ENCODE measurements at places on chromosomes 7 and 10.

GRCh38 chr7:53209129-53209528 is 173.7 kb downstream of the POM121L12 start:
- no peak for DNase-seq

GRCh38 chr7:134630893-134631292 is 15.8 kb upstream of the BPGM start:
- DNase-seq = no peak

GRCh38 chr7:118152654-118153053 is 31.3 kb upstream of the LSM8 start:
- no peak for DNase-seq

- DNase-seq = no peak
These were observed 12.3 kb downstream of the RPA3 start for GRCh38 chr7:7706101-7706511.

DNA sequence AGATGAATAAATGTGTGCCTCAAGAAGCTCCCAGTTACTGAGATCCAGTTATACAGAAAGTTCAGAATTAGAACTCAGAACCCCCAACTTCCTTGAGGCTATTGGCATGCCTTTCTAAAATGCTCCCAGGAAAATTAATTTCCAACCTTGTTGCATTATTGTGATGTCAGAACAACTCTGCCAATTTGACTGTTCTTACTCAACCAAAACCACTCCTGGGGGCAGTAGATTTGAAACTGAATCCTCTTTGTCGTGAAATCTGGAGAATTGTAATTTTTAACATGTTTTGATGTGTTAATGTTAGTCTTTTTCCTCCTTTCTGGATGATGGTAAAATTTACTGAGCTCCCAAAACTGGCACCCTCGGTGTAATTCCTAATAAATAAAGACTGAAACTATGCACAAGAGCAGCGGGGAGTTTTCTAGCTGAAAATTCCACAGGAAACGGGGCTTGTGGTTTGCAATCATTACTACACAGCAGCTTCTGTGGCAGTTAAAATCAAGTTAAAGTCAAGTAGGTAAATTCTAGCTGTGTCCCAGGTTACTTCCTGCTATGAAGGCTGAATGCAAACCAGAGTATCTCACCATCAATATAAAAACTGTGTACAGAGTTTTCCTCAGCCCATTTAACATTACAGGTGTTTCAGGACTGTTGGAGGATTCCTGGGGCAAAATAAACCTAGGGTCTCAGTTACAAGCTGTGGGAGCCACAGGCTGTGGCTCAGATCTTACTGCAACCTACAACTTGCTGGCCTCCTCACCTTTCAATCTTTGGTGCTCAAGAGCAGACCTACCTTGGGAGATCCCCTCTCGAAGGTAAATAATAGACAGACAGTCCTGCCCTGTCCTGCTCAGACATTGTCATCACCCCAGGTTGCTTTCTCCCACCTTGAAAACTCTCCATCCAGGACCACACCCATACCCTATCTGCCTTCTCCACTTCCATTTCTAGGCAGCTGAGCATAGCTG is 156.3 kb upstream of the KMT2E start:
- no peak for DNase-seq

GRCh38 chr10:20237586-20237985 is 421.4 kb downstream of the PLXDC2 start:
- no peak for DNase-seq

GRCh38 chr10:133124357-133125211 is 35.4 kb upstream of the KNDC1 start:
- DNase-seq = no peak

DNA sequence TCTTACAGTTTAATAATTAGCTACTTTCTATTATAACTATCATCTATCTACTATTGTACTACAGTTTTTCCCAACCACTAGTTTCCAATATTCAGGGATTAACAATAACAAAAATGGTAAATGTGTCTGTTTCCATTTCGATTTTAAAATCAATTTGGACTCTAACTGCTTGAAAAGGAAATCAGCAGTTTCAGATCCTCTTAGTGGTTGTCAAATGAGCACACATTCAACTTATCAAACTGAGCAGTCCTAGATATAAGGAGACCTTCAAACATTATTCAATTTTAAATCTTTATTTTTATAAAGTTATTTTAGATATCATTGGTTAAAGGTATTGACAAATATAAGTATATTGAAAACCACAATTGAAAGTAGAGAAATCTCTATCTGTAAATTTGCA is 46.8 kb upstream of the CD36 start:
- no peak for DNase-seq

- no peak for DNase-seq
These were observed 100.4 kb upstream of the PDGFA start for GRCh38 chr7:620056-620455.

DNA sequence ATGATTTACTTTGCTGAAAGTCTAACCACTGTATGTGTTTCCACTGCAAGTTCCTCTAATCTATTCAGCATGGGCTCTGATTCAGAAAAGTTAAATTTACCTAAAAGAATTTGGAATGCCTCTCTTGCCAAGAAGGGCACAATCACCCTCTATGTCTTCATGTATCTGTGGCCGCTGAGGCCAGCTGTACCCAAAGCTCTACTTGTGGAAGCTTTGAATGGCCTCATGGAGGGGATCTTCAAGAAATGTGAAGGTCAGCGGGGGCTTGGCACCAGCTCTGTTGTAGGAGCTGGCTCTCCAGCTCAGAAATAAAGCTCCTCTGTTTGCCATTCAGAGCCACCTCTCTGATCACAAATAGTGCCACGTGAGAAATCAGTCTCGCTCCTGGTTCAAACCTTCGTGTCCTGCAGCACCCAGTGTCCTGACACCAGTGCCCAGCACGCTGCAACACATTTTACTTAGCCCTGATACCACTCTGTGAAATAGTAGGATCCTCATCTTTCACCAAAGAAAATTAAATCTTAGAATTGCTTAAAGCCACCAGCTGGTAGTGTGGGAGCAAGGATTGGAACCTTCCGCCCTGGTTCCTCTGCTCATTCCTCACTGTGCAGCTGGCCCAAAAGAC is 61.1 kb downstream of the PKD1L1 start:
- DNase-seq = no peak

DNA sequence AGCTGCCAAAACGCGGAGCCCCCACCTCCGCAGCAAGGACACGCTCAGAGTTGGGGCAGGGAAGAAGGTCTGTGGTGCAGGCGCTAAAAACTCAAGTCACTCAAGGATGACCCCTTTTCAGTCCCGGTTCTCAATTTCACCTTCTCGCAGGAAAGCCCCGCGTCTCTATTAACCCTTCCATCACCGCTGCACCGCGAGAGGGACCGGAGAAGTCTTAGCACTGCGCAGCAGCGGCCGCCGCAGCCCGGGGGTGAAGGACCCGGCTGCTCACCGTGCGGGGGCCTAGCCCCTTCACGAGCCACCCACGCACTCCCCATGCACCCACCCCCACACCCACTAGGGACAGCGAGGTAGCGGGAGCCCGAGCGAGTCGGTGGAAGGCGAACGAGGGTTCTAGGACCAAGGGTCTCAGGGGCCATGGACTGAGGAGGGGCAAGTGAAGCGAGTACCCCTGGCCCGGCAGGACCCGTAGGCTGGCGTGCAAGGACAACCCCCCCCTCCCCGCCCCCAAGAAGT is 162.9 kb downstream of the SH3PXD2A start:
- peak; percentile 24 for DNase-seq

GRCh38 chr7:130703851-130704250 is 17.5 kb upstream of the TSGA13 start:
- no peak for DNase-seq

- DNase-seq = no peak
These were observed 77.3 kb upstream of the AKR1E2 start for GRCh38 chr10:4748491-4749270.

DNA sequence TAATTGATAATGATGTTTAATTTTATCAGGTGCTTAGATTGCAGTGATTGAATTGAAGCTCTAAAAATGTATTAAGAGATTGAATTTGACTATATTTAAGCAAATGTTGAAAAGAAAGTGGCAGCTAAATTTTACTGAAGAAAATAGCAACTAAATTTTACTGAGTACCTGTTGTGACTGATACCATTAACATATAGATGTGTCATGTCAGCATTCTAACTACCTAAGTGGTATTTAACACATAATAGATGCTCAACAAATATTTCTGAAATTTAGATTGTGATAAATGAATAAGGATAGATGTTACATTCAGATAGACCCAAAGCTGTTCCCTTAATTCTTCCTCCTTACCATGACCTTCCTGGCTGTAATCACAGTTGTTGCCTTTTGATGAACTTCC is 350.9 kb upstream of the VWC2 start:
- no peak for DNase-seq

- no peak for DNase-seq
These were observed 18.4 kb downstream of the HPS6 start for GRCh38 chr10:102083541-102083940.

DNA sequence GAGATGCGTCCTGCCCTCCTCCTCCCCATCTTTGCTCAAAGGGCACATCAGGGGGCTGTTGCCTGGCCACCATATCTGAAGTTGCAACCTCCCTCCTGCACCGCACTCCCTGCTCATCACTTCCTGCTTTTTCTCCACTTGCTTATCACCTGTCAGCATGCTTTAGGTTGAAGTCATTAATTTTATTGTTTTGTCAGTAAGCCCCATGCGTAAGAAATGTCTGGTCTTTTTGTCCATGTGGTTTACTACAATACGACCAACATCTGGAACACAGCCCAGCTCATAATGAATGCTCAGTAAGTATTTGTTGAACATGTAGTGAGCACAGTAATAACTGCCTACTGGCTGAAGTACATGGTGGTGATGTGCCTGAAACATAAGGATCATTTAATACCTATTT is 71.6 kb upstream of the GJD4 start:
- no peak for DNase-seq

- DNase-seq = no peak
These were observed 5.5 kb upstream of the PAPSS2 start for GRCh38 chr10:87654212-87654611.

DNA sequence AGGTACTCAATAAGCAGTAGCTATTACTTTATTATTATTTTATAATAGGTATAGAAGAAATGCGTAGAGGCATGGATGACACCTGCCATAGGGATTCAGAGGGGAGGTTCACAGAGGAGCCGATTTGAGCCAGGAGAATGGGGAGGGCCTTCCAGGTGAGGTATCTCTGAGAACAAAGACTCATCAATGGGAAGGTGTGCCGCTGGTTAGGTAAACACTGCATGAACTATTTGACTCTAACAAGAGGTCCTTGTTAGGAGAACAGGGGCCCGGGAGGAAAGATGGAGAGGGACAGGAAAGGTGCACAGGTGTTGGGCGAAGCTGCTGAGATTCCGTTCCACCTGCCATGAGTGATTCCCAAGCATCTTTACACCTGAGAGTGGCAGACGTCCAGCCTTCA is 41.8 kb upstream of the TMEM273 start:
- DNase-seq = no peak

DNA sequence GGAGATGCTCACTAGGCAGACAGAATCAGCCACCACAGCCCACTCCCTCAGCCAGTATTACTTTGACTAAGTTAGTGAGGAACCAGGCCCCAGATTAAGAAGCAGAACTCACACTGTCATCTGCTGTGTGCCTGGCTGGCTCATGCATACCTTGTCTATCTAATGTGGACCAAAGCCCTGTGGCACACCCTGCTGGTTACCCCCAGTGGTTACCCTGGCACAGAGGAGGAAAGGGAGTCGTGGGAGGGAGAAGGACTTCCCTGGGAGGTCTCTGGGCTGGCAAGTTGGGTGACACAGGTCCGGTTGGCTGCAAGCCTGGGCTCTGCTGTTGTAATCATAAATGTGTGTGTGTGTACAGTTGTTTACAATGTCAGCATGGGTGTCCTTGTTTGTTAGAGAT is 7.5 kb upstream of the SH2D4B start:
- DNase-seq = peak; percentile 43

- DNase-seq = no peak
These were observed 16.1 kb downstream of the PRKAG2 start for GRCh38 chr7:151860771-151861170.

GRCh38 chr7:35437619-35438275 is 183.8 kb upstream of the TBX20 start:
- no peak for DNase-seq

- DNase-seq = no peak
These were observed 8.3 kb upstream of the GNB2 start for GRCh38 chr7:100665168-100665726.

DNA sequence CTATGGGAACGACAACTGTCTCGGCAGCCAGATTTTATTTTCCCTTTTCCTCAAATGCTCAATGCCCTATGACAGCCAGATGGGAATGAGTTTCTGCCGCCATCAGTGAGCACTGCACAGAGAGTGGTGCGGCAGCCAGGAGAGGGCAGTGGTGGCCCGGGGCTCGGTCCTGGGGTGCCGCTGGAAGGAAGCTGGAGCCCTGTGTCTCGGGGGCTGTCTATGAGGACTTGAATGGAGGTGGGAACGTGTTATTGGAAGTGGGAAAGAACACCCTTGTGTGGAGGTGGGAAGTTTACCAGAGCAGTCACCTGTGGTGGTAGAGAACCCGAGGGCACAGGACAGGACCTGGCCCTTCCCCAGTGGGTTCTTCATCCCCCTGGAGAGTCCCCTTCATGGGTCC is 35.8 kb downstream of the JAKMIP3 start:
- no peak for DNase-seq

DNA sequence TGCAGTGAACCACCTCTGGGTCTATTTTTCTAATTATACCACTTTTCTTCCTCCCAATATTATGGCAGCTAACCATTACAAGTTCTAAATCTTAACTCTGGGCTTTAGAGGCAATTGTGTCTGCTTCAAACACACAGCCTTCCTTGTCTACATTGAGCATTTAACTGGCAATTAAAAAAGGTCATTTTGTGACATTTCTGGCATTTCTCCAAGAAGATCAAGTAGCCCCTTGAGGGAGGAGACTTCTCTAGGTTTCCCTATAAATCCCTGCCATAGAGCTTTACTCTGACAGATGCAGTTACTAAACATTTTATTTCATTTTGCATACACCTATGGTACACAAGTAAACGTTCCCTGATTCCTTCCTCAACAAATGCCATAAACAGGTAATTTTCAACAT is 33.4 kb upstream of the FAM133B start:
- no peak for DNase-seq

- no peak for DNase-seq
These were observed 23.5 kb upstream of the PDE1C start for GRCh38 chr7:32093415-32094408.

DNA sequence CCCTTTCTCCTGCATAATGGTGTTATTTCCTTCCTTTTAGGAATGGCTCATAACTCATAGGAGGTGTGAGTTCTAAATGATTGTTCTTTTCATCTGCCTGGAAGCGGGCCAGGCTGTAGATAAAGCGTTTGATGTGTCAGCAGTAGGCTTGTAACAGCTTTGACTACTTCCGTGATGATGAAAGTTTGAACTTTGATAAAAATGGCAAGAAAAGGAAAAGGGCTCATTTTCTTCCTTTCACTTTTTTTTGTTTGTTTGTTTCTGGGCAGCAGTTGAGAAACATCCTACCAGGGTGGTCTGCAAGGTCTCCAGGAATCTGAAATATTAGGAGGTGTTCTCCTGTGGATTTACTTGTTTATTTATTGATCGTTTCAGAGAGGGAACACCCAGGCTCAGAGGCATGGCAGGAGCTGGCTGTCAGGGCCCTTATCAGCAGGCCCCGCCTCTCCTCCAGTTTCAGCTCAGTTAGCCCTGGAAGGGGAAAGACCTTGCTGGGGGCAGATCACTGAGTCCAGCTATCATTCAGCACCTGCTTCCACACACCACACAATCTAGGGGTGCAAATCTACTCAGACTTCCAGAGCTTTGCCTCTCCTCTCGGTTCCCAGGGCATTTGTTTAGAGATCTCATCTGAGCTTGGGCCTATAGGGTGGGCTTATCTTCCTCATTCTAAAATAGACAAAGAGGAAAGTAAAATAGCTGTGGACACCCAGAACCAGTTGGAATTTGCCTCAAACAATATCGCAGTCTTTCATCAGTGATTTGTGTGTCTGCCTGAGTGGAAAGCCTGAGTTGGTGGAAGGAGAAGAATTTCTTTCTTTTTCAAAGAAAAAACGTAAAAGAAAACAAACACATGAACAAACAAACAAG is 130.9 kb downstream of the BMPER start:
- no peak for DNase-seq
